ENCODE measurements at places on chromosomes 12 and 14.

DNA sequence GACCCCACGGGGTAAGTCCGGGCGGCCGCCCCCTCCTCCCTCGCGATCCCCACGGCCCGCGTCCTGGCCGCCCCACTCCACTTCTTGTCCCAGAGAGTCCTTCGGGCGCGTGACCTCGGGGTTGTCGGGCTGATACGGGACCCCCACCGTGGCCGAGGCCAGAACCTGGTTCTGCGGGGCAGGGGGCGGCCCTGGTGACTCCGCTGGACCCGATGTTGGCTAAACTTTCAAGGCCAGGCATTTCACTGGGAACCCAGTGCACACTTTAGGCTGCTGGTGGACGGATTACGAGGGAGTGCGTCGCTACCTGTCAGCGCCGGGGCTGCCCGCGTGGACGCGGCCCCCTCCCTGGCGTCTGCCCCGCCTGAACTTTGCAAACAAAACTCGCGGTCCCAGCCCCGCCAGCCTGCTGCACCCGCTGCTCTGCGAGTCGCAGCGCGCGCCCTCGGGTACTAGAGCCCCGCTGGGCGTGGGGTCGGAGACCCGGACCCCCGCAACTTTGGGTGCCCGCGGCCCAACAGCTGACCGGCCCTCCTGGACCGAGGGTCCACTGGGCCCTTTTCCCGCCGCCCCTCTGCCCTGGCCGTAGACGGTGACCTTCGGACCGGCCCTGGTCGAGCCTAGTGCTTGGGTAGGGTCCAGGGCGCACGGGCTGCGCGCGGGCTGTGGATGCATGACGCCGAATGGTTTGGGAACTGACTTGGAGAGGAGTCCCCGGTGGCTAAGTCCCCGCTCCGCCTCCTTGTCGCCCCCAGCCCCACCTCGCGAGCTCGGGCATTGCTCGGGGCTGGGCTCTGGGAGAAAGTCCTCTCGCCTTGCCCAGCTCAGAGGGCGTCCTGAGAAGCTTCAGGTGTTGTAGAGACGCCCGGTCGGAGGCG, 624 bp downstream of the RIN3 start:
- DNase-seq: no peak

- DNase-seq: no peak
Observed at GRCh38 chr14:74647678-74648461, 35.8 kb upstream of the LTBP2 start.

DNA sequence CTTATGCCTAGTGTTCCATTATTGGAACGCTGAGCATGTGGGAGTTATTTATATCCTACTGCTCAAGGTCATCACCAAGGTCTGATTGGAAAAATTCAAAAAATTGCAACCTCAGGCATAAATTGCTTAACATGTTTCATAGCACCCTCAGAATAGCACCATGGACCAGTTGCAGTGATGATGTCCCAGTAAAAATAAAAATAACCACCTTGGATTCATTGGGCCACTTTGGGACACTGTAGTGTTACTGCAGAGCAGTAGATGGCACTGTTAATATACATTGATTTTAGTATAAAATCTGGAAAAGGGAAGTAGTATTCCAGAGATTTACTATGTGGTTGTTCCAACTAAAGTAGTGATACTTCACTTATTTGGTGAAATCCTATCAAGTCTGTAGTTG, 31.0 kb upstream of the PTCSC3 start:
- DNase-seq: no peak

DNA sequence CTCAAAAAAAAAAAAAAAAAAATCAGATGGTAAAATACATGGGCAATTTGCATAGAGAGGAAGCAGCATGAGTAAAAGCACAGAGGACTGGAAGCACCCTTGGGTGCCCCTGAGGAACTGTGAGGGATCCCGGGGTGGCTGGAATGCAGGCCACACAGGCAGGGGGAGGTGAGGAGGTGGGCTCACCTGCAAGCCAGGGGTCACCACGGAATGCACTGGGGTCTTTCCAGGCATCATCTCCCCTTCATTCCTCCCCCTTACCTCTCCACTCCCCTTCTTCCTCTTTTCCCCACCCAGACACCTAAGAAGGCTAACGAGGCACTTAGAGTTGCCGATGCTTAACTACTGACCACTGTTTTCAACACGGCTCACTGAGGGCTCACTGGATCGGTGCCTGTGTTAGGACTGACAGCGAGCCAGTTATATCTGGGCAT, 14.4 kb upstream of the HIP1R start:
- no peak for DNase-seq

DNA sequence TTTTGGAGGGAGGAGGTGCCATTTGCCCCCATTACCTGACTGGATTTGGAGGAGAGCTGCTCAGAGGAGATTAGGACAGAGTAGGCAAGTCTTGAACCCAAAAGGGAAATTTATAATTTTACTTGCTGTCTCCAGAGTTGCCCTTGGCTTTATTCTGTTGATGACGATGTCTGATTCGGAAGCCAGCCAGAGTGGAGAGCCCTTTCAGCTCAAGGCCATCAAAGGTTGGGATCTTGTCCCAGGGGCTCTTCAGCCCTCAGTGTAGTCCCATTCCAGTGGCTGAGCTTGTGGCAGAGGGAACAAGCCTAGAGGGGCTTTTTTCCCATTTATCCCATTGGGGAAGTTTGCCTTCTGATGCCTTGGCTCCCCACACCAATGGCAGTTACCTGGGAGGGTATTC, 71.8 kb downstream of the HSD17B6 start:
- DNase-seq: no peak

- DNase-seq: no peak
Observed at GRCh38 chr12:114783089-114783618, 99.2 kb upstream of the TBX3 start.

DNA sequence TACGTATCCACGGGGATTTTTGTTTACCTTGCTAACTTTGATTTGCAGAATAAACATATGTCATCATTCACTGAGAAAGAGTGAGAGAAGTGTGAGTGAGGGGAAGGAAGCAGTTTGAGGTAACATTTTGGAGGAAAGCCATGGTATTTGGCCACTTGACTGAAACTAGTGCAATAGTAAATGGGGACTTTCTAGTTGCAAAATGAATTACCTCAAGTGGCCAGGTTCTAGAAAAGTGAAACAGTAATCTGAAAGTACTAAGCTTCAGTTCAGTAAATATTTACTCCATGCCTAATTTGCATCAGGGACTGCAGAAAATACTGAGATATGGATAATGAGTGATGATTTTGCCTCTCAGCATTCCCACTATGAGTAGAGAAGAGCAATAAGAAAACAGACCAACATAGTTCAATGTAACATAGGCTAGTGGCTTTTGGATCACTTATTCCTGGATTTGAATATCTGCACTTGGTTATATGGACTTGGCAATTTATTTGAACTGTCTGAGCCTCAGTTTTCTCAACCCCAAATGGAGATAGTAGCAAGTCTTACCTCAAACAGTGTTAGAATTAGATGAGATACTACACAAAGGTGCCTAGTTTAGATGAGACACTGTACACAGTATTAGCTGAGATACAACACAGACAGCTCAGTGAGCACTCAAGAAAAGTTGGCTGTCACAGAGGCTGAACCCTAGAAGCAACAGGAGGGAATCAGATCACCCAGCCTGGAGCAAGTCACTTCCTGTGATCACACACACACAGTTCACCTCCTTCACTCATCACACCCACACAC, 439.1 kb downstream of the NPAS3 start:
- DNase-seq: no peak

- no peak for DNase-seq
Observed at GRCh38 chr14:93709249-93709648, 79.0 kb downstream of the PRIMA1 start.

GRCh38 chr14:28294834-28295440, 471.6 kb upstream of the FOXG1 start:
- no peak for DNase-seq

DNA sequence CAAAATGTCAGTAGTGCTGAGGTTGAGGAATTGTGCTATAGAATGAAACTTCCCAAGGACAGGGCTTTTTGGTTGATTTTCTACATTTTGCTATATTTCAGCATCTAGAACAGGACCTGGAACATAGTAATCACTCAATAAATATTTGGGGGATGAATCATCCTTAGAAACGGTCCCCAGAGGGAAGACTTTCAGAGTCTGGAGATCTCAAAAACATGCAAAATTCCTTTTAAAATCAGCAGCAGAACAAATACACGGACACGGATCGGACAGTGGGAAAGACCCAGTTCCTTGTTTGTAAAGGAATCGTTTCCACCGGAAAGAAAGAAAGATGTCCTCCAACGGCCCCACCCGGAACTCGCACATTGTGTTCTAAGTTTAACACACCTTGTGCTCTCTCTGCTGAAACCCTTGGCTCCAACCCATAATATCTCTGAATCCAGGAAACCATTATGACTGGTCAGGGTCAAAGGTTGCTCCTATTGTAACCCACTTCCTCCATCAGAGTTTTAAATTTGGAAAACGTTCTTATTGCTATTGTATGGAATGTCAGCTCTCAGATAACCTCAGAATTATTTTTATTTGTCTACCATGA, 617.2 kb downstream of the MED13L start:
- DNase-seq: no peak

GRCh38 chr12:130663514-130663913, 52.6 kb downstream of the RIMBP2 start:
- no peak for DNase-seq

- no peak for DNase-seq
Observed at GRCh38 chr12:49921936-49922335, 18.2 kb upstream of the FAIM2 start.

DNA sequence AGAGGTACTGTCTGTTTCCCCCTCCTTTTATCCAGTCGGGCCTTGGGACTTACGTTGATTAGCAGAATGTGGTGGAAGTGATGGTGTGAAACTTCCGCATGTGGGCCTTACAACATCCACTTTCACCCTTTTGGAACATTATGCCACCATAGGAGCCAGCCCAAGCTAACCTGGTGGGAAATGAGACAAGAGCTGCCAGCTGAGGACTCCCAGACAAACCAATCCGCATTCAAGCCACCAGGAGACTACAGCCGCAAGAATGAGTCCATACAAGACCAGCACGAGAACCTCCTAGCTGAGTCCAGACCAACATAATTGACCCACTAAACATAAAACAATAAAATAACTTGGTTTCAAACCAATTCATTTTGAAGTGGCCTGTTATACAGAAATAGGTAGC, 9.1 kb upstream of the PTGER2 start:
- no peak for DNase-seq

DNA sequence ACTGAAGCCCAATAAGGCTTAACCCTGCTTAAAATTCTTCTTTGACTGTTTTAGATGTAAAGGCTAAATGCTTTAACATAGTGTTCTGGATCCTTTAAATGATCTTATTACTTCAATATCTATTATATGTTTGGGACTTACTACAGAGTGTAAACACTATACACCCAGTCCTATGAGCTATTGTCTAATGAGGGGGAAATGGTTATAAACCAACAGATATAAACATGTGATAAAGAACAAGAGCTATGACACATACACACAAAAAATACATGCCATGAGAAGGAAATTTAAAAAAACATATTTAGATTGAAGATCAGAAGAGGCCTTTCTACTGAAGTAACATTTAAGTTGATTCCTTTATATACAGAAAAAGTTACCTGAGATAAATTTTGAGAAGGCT, 505.1 kb downstream of the FOXG1 start:
- DNase-seq: no peak

- no peak for DNase-seq
Observed at GRCh38 chr14:68896132-68896531, 83.0 kb downstream of the ACTN1 start.

GRCh38 chr12:82870771-82871377, 184.2 kb downstream of the TMTC2 start:
- DNase-seq: no peak

DNA sequence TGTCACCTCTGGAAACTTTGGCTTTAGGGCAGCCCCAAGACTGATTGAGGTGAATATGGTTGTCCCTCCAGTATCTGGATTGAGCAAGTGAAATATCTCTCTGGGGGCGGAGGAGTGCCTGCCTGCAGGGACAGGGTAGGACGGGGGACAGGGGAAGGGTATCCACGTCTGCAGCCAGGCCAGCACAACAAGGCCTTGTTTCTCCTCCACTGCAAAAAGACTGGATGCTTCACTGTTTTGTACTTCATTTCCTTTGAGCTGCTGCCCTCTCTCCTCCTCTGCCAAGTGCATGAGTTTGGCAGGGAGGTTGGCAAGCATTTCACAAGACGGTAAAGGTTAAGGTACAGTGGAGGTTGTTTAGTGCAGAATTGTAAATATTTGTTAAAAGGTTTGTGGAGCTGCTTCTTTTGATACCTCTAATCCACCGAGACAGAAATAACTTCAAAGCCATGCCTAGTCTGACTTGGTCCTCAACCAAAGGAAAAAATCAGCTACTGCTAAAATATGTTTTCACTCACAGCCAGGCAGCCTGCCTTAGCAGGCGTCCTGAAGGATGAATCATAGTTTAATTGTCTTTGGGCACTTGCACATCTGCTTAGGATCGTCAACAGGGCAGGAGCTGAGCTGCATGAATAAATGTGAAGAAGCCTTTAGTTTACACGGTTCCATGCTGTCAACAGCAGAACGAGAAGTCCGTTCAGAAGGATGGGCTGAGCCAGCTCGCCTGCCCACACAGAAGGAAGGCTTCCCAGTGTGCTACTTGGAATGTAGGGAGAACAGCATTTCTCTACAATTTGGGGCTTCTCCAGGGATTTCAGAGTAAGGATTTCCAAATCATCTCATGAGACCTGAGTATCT, 269.7 kb downstream of the TTC6 start:
- DNase-seq: no peak

- no peak for DNase-seq
Observed at GRCh38 chr12:59082952-59083351, 162.6 kb upstream of the LRIG3 start.

DNA sequence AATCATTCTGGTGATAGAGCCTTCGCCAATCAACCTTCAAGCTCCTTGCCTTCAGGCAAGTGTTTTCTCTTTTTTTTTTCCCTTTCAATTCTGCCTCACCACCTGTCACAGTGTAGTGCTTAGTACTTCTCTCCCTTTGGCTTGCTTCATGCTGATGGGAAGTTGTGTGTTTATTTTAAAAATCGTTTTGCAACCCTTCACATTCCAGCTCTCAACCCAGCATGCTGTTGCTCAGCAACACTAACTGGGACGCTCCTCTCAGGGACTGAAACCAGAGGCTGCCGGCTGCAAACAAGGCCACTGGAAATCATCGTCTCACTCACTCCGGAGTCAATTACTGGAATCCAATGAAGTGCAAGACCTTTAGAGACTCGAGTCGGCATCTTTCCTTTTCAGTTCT, 342.7 kb downstream of the PRKD1 start:
- no peak for DNase-seq

DNA sequence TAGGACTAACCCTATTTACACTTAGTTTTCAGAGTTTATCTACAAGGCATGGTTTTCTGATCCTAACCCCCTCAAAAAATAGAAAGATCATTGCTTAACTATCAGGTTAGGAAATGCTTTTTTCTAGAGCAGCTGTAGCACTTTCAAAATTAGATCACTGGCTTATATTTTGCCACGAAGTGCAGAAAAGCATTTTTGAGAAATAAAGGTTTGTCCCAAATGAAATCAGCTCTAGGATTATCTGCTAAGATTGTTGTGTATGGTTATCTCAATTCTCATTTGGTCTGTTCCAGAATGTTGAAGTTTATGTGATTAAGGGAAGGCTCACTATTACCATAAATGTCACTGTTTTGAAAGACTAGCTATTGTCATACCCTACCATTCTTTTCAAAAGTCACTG, 9.8 kb upstream of the DYRK4 start:
- no peak for DNase-seq

- DNase-seq: no peak
Observed at GRCh38 chr14:93566065-93566693, 135.4 kb downstream of the UNC79 start.
